ENCODE measurements at places on chromosomes 2 and 18.

GRCh38 chr2:230552181-230552580, 136.2 kb downstream of the SP100 start:
- DNase-seq: no peak

DNA sequence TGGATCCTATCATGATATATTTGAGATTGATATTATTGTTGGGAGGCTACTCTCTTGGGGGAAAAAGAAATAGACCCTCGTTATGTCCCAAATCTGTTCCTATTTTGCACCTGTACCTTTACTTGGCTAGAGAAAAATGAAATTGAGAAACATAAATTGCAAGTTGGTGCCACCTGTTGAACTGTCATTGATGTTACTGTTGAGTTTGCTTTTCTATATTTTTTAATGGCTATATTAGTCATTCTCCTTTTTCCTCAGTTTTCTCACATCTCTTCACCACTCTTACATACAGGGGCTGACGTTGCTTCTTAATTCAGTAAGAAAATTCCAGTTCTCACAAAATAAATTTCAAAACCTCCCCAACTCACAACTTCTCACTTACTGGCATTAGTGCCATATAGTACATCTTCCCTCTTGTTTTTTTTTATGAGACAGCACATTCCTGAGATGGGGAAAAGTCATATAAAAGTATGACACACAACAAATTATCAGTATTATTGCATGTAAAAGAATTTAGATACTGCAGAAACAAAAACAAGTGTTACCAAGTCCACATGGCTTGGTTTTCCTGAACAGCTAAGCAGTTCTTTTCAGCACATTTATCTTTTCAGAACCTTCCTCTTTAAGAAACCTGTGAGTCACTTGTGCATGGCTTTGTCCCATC, 348.3 kb upstream of the DSEL start:
- no peak for DNase-seq

DNA sequence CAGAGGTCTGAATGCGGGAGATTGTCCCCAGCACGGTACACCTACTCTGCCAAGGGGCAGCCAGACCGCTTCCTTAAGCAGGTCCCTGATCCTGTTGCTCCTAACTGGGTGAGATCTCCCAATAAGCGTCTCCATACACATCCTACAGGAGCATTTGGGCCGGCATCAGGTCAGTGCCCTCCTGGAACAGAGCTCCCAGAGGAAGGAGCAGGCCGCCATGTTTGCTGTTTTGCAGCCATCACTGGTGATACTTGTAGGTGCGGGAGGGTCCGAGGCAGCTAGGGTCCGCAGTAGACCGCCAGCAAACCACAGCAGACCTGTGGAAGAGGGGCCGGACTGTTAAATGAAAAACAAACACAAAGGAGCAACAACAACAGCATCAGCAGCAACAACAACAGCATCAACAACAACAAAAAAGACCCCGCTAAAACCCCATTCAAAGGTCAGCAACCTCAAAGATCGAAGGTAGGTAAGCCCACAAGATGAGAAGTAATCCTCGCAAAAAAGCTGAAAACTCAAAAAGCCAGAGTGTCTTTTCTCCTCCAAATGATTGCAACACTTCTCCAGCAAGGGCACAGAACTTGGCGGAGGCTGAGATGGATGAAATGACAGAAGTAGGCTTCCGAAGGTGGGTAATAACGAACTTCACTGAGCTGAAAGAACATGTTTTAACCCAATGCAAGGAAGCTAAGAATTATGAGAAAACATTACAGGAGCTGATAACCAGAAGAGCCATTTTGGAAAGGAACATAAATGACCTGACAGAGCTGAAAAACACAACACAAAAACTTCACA, 79.0 kb upstream of the CDH7 start:
- no peak for DNase-seq

DNA sequence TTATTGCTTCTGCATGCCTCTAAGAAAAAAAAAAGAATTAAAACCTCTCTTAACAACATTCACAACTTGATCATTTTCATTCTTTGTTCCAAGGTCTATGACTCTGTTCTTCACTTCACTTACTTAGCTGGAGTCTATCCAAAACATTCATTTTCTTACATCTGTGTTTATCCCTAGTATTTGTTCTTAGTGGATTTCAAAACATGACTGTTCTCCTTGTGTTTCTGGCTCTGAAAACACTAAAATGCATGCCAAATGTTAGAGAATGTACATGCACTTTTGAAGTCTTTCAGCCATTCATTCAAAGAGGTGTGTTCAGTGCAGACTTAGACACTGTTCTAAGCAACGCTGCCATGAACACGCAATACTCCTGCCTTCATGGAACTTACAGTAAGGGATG, 138.8 kb downstream of the CNTNAP5 start:
- no peak for DNase-seq

- DNase-seq: no peak
Observed at GRCh38 chr2:28334527-28334894, 58.1 kb upstream of the FOSL2 start.

- no peak for DNase-seq
Observed at GRCh38 chr2:5729416-5729815, 37.2 kb downstream of the SOX11 start.

DNA sequence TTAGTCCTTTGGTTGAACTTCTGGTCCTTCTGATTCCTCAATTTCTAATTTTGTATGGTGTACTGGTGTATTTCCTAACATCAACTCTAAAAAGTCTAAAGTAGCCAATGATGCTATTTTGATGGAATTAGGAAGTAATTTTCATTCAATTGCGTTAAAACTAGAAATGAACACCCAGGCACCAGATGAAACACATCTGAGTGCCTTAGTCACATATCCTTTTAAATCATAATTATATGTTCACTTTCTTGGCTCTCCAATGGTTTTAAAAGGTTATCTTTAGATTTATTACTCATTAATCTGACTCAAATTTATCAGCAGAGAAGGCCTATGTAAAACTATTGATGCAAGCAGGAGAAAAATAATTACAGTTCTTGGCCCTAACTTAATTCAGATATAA, 119.7 kb downstream of the GAREM1 start:
- DNase-seq: no peak

DNA sequence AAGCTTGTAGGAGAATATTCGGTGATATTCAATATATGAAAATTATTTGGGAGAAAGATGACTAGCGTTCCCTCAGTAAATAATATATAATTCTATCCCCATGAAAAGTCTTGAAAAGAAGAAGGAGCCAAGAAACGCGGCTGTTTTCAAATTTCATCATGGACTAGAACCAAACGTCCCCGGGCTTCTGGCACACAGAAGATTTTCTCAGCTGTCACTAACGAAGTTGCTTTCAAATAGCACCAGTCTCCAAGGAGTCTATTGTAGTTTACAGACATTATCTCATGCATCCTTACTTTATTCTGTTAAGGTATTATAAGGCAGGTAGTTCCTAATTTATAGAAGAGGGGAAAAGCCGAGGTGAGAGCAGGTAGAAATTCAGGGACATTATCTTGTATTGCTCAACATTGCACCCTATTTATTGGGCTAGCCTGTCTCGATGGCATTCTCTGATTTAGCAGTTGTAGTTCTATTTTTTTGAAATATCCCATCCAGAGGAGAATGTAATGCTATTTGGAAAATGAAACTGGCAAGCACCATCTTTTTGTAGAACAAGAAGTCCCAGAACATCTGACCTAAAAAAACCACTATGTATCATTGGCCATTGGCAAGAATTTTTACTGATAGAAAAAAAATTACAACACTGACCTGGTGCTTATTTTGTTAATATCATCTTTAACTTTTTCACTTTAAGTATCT, 198.1 kb upstream of the RASGRP3 start:
- DNase-seq: no peak

DNA sequence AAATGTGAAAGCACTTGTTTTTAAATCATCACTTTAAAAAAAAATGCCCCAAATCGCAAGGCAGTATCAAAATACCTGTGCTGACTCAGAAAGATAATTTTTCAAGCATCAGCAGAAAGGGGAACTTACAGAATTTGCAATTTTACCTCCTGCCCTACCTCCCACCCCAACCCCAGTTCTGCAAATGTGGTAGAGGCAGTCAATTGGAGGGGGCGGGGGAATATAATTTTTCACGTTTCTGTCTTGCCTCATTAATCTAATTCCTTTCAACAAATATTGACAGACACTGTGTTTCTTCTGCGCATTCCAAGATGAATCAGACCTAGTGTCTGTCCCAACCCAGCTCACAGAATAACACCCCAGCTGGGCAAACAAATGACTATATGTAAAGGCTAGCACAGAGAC, 76.8 kb downstream of the ALPK2 start:
- no peak for DNase-seq

DNA sequence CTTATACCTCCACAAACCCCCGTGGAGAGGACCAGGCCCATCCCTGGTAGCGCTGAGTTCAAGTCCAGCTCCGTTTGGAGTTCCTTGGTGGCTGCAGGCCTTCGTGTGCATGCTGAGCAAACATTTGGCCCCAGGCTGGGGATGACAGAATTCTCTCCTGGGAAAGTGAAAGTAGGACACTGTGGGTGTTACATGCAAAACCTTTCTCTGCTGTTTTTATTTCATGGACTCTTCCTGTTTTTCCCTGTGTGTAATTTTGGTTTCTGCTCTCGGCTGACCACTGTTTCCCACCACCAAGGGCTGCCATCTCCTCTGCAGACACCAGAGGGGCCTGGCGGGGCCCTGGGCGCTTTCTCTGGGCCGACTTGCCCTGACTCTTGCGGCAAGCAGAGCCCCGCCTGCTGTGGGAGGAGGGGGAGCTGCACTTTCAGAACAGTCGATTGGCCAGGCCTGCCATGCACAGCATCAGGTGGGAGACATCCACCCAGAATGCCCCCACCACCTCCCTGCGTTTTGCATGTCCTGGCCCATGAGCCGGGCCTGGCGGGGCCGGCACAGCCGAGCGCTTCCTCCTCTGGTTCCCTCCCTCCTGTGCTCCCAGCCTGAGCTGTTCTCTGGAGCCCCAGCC, 102.4 kb downstream of the CABLES1 start:
- DNase-seq: peak; percentile 35

GRCh38 chr2:188746727-188747126, 227.4 kb upstream of the COL3A1 start:
- DNase-seq: no peak

DNA sequence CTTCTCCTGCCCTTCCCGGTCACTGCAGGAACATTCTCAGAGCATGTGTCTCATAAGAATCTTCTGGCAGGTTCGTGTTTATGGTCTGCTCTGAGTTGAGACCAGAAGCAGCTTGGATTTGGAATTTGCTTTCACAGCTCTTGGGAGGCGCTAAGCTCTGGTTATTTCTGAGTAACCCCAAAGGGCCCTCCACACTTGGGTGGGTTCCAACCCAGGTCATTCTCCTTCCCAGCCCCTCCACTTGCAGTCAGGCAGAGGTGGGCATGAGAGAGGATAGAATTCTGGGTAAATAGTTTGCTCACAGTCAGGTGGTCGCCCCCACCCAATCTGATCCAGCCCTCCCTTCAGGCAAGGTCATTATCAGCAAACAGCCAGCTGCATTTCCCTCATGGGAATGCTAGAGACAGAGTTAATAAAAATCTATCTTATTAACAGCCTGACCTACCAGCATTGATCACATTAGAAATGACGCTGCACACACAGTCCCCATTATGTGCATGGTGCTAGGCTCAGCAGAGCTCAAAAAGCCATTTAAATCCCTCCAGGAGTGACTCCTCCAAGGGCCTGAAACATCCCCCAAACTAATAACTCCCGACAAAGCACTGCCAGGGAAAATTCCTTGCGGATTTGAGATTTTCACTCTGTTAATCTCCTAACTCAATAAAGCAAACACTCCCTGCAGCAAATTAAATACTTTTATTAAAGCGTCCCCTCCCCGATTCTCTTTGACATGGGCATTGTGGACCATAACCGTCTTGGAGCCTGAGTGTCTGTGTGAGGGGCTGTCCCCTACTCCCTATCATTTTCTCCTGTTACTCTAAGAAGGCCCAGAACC, 61.9 kb downstream of the SLC4A5 start:
- no peak for DNase-seq

DNA sequence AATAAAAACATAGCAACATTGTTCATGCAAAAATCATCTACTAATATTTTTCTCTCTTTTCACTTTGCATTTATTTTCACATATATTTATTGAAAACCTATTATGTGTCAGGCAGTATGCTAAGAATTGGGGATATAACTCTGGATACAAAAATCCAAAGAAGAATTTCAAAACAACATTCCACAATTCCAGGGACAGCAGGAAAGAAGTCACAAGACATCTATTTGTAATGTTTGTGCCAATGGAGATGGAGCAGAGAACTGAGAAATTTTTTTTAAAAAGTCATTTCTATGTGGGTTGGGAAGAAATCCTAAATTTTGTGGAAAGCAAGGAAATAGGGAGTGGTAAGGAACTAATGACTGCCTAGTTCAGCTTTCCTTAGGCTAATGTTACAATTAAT, 128.6 kb upstream of the TLK1 start:
- DNase-seq: no peak

DNA sequence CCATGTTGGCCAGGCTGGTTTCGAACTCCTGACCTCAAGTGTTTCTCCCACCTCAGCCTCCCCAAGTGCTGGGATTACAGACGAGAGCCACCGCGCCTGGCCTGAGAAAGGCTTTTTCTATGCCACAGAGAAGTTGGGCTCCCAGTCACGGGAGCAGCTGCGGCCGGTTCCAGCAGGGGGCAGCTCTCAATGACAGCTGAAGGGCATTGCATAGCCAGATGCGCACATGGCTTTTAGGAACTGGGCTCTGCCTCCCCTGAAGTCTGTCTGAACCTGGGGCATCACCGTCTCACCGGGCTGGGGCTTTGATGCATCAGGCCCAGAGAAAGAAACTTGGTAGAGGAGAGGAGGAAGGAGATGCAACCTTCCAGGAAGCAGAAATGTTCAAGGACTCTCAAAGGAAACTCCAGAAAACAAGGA, 84.2 kb upstream of the LAPTM4A start:
- DNase-seq: peak; percentile 14

DNA sequence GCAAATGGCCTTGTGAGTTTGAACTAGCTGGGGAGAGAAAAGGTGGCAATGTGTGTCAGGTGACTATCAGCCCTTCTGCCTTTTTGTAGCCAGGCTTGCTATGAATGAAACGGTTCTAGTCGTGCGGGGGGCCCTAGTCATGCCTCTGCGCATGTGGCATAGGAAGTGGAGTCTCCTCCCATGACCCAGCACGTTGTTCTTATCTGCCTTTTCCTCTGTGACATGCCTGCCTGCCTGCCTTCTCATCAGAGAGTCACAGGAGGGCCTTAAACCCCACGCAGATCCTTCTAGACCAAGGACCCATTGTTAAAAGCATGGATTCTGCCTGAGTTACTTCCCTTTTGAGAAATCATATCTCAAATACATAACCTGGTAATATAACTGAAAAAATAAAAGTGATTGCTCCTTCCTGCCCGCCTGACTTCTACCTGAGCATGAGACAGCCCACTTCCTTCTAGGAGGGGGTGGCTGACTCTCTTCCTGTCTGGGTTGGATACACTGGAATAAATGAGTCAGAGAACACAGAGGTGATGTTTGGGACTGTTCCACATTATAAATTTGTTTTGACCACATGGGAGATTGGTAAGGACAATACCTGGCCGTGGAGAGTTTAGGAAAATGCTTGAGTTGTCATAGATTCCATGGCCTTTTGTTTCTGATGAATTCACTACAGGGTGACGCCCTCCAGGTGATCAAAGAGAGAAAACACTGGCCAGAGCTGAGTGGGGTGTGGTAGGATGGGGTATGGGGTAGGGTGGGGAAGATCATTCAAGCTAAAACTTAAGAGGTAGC, 49.8 kb downstream of the FBLN7 start:
- peak; percentile 94 for DNase-seq

GRCh38 chr2:170878505-170878904, 50.5 kb upstream of the GORASP2 start:
- peak; percentile 7 for DNase-seq
